Pancreas (tissue), 10 donors: ENCODE measurements at places on chromosomes 6 and 20. TPM values are rescaled to one million over a fixed set of nuclear protein-coding genes. Genes with fewer than 3 reads are reported as not detected.
A peak's percentile ranks its signal among the peaks of the same experiment; 100 is the strongest.

Gene RIN2
- polyA plus RNA-seq = 10.2 TPM

Gene MAFB
- polyA plus RNA-seq = 48.0 TPM

Gene TNNC2
- 4.0 TPM for polyA plus RNA-seq

GRCh38 chr20:46647469-46647868, 3.8 kb downstream of the SLC13A3 start:
- no peaks in the 10 kb centered on the region for H3K27me3 ChIP-seq
- H3K27ac ChIP-seq = no peak overlapping the region
- DNase-seq = no peak

- no peak overlapping the region for H3K4me3 ChIP-seq
- no peaks in the 10 kb centered on the region for H3K4me1 ChIP-seq
- H3K36me3 ChIP-seq = no peaks in the 10 kb centered on the region
- no peak for DNase-seq
These were observed 159.7 kb upstream of the RPS6KA2 start for GRCh38 chr6:166786704-166787293.

- H3K4me1 ChIP-seq = no peaks in the 10 kb centered on the region
- H3K36me3 ChIP-seq = no peaks in the 10 kb centered on the region
- peak; percentile 60 for DNase-seq
These were observed at the start of gene CYP24A1 for GRCh38 chr20:54173653-54174456. CYP24A1 (minus strand) TSS chr20:54173986; CDS start chr20:54173579, 407 bp downstream.

- H3K27me3 ChIP-seq = no peaks in the 10 kb centered on the region
- no peak overlapping the region for H3K27ac ChIP-seq
- H3K4me1 ChIP-seq = no peaks in the 10 kb centered on the region
- no peak for DNase-seq
- no peaks in the 10 kb centered on the region for H3K36me3 ChIP-seq
- H3K4me3 ChIP-seq = no peak overlapping the region
These were observed 24.6 kb upstream of the CSNK2A1 start for GRCh38 chr20:568097-568652.

DNA sequence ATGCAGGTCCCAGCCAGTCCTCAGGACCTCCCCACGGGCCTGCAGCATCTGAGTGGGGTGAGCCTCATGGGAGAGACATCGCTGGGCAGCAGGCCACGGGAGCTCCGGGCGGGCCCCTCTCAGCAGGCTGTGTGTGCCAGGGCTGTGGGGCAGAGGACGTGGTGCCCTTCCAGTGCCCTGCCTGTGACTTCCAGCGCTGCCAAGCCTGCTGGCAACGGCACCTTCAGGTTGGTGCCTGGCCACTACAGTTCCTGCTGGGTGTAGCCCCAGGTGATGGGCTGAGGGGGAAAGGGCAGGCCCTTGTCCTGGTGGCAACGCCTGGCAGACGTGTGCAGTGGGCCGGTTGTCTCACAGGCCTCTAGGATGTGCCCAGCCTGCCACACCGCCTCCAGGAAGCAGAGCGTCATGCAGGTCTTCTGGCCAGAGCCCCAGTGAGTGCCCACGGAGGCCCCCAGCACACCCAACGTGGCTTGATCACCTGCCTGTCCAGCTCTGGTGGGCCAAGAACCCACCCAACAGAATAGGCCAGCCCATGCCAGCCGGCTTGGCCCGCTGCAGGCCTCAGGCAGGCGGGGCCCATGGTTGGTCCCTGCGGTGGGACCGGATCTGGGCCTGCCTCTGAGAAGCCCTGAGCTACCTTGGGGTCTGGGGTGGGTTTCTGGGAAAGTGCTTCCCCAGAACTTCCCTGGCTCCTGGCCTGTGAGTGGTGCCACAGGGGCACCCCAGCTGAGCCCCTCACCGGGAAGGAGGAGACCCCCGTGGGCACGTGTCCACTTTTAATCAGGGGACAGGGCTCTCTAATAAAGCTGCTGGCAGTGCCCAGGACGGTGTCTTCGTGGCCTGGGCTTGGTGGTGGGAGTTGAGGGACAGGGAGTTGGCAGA, 787 bp upstream of the TNFRSF6B start:
- no peaks in the 10 kb centered on the region for H3K36me3 ChIP-seq
- H3K27me3 ChIP-seq = no peaks in the 10 kb centered on the region
